ENCODE measurements at places on chromosomes 7 and 10. TPM values are rescaled to one million over a fixed set of nuclear protein-coding genes. Genes with fewer than 3 reads are reported as not detected.

The CYP26C1 gene
- not detected for total RNA-seq

The CPA5 gene
- total RNA-seq = not detected

The AKR1E2 gene
- 6.4 TPM for total RNA-seq

The EPO gene
- total RNA-seq = not detected

The LRRC17 gene
- 108 TPM for total RNA-seq

The CYP2C9 gene
- total RNA-seq = not detected

The FOXP2 gene
- 0.53 TPM for total RNA-seq

The SORBS1 gene
- total RNA-seq = 0.35 TPM

The CXCL12 gene
- total RNA-seq = 76.7 TPM

The MYH16 gene
- not detected for total RNA-seq

The GARIN1A gene
- not detected for total RNA-seq

The MGMT gene
- 2.5 TPM for total RNA-seq

The SEC31B gene
- 0.29 TPM for total RNA-seq

The CALCR gene
- not detected for total RNA-seq

The MUC3A gene
- total RNA-seq = not detected

The KIAA1217 gene
- total RNA-seq = 3.5 TPM

The ASIC3 gene
- not detected for total RNA-seq

The GPR22 gene
- 0.71 TPM for total RNA-seq

The CHAT gene
- not detected for total RNA-seq

The ACSL5 gene
- 1.4 TPM for total RNA-seq

The CCDC172 gene
- total RNA-seq = not detected

The TRIL gene
- total RNA-seq = under 0.01 TPM

The WASL gene
- total RNA-seq = 16.1 TPM

The MYPN gene
- 11.0 TPM for total RNA-seq

The HDAC9 gene
- total RNA-seq = 4.6 TPM

The SUN3 gene
- not detected for total RNA-seq

The RASA4B gene
- total RNA-seq = 3.2 TPM

The RTKN2 gene
- 0.71 TPM for total RNA-seq

The MNX1 gene
- not detected for total RNA-seq

The HOXA11 gene
- 28.4 TPM for total RNA-seq

The MMP21 gene
- not detected for total RNA-seq

The KIAA1549 gene
- 1.2 TPM for total RNA-seq

The CHST12 gene
- 10.5 TPM for total RNA-seq

The HEPACAM2 gene
- not detected for total RNA-seq

The ASB10 gene
- not detected for total RNA-seq

The NPC1L1 gene
- not detected for total RNA-seq

The CUBN gene
- total RNA-seq = 0.35 TPM

The WEE2 gene
- not detected for total RNA-seq

The SLIT1 gene
- total RNA-seq = not detected

The SFMBT2 gene
- total RNA-seq = 0.86 TPM

The SFXN2 gene
- 7.4 TPM for total RNA-seq

The IRF5 gene
- total RNA-seq = not detected
